ENCODE measurements at places on chromosomes 3 and 15. TPM values are rescaled to one million over a fixed set of nuclear protein-coding genes. Genes with fewer than 3 reads are reported as not detected.

DNA sequence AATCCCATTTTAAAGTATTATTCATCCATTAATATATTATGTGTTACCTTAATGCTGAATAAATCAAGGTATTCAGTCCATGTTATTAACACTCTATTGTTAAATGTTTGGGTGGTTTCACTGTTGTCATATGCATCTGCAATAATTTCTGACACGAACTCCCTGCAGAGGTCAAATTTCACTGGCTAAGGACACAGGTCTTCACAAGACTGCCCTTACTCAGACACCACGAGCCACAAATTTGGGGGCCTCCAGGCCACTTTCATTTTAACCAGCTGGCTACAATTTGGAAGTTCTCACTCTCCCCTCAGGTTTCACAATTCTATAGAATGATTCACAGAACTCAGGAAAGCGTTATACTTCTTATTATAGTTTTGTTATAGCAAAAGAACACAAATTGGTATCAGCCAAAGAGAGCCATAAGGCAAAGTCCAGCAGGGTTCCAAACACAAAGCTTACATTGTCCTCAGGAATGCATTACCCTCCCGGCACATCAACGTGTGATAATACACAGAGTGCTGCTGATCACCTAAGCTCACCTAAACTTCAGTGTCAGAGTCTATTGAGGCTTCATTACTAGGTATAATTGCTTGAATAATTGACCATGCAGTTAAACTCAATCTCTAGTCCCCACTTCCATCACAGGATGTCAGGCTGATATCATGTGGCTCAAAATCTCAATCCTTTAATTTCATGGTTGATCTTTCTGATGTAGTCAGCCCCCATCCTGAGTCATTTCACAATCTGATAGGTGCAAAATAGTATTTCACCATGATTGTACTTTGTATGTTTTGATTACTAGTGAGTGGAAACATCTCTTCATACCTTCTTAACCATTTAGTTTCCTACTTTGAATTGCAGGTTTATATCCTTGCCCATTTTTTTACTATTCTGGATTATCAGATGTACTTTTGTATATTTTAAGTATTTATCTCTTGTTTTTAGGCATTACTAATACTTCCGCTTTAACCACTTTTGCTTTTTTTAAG is 441.4 kb upstream of the AGTR1 start:
- DNase-seq: no peak
- no peak overlapping the region for H3K4me3 ChIP-seq
- H3K4me1 ChIP-seq: no peaks in the 10 kb centered on the region
- no peaks in the 10 kb centered on the region for H3K27me3 ChIP-seq

DNA sequence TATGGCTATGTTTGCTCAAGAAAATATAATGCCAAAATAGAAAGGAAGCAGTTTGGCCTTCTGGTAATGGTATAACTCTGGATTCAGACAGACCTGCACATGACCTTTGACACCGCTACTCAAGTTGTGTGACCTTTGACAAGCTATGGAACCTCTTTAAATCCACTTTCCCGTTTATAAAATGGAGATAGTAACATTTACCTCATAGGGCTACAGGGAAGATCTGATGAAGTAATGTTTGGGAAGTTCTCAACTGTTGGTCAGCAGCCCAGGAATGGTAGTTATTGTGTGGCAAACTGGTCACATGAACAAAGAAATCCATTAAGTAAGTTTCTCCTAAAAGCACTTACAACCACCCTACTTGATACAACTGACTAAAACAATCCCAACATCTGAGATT is 95.1 kb upstream of the PHLDB2 start:
- no peak for DNase-seq
- H3K4me3 ChIP-seq: no peak overlapping the region
- no peak overlapping the region for H3K27ac ChIP-seq
- no peaks in the 10 kb centered on the region for H3K27me3 ChIP-seq
- no peaks in the 10 kb centered on the region for H3K36me3 ChIP-seq

DNA sequence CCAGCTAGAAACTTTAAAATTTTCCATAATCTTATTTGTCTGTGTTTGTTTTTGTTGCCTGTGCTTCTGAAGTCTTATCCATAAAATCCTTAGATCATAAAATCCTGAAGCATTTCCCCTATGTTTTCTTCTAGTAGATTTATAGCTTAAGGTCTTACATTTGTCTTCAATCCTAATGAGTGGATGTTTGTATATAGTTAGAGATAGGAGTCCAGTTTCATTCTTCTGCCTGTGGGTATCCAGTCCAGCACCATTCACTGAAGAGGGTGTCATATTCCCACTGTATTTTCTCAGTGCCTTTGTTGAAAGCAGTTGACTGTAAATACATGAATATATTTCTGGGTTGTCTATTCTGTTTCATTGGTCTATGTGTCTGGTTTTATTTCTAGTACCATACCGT is 44.8 kb upstream of the SPSB4 start:
- H3K27me3 ChIP-seq: peaks cover 40% of the 10 kb centered on the region
- DNase-seq: no peak
- H3K27ac ChIP-seq: no peak overlapping the region
- no peak overlapping the region for H3K4me3 ChIP-seq
- no peaks in the 10 kb centered on the region for H3K36me3 ChIP-seq

DNA sequence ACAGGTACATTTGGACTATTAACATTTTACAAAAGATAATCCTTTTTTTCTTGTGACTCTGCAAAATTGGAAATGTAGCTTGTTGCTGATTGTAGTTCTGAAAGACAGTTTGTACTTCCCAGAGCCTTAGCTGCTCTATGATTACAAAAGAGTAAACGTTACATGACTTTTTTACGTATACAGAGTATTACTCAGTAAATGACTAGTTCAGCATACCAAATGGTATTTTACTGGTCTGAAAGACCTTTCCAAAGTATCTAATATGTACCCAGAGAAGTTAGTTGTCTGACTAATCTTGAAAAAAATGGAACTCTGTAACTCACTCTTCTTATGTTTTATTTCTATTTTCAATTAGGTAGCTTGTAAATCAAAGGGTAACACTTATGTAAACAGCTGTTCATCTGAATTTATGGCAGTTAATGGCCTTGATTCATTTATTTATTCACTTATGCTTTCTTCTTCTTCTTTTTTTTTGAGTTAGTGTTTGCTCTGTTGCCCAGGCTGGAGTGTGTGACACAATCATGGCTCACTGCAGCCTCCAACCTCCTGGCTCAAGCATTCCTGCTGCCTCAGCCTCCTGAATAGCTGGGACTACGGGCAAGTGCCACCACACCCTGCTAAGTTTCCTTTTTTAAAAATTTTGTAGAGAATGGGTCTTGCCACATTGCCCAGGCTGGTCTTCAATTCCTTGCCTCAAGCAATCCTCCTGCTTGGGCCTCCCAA is 151.7 kb downstream of the C3orf38 start:
- H3K4me1 ChIP-seq: no peaks in the 10 kb centered on the region
- H3K27ac ChIP-seq: no peak overlapping the region
- no peaks in the 10 kb centered on the region for H3K27me3 ChIP-seq
- no peaks in the 10 kb centered on the region for H3K36me3 ChIP-seq
- H3K4me3 ChIP-seq: no peak overlapping the region

GRCh38 chr3:183823963-183824362 is 1.4 kb downstream of the MAP6D1 start:
- peaks cover 14% of the 10 kb centered on the region for H3K27me3 ChIP-seq
- peaks cover 12% of the 10 kb centered on the region for H3K4me1 ChIP-seq
- H3K27ac ChIP-seq: peak overlapping the region; percentile 11
- no peak for DNase-seq
- H3K36me3 ChIP-seq: peaks cover 11% of the 10 kb centered on the region
- H3K4me3 ChIP-seq: peak overlapping the region; percentile 81

Gene CTDSPL
- total RNA-seq: 6.1 TPM

Gene GOLGA8S
- total RNA-seq: 0.07 TPM

Measured in activated CD4-positive, alpha-beta T cell treated with anti-CD3 and anti-CD28 coated beads, Interleukin-2, amount 10 ng/mL, durations not matched to agents 24 days and 14 days (primary cell).